Naive thymus-derived CD8-positive, alpha-beta T cell (primary cell): ENCODE measurements at places on chromosomes 4 and X. TPM values are rescaled to one million over a fixed set of nuclear protein-coding genes. Genes with fewer than 3 reads are reported as not detected.

ZNF732 gene
- total RNA-seq, result not detected

DNA sequence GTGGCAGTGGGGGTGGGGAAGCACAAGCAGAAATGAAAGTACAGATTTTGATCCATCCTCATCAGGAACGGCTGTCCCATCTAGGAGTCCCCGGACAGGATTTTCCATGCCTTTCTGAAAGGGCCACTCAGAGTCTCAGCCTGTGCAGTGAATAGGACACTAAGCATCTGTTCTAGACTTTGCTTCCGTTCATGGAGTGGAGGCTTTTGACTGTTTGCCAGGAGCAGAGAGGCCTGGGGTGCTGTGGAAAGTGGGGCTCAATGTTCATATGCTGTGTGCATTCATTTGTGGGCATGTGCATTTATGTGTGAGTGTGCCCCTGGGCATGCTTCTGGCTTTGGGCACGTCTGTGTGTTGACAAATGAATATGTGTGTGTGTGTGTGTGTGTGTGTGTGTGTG lies 25.6 kb upstream of the MAMLD1 start:
- no peak for DNase-seq

DNA sequence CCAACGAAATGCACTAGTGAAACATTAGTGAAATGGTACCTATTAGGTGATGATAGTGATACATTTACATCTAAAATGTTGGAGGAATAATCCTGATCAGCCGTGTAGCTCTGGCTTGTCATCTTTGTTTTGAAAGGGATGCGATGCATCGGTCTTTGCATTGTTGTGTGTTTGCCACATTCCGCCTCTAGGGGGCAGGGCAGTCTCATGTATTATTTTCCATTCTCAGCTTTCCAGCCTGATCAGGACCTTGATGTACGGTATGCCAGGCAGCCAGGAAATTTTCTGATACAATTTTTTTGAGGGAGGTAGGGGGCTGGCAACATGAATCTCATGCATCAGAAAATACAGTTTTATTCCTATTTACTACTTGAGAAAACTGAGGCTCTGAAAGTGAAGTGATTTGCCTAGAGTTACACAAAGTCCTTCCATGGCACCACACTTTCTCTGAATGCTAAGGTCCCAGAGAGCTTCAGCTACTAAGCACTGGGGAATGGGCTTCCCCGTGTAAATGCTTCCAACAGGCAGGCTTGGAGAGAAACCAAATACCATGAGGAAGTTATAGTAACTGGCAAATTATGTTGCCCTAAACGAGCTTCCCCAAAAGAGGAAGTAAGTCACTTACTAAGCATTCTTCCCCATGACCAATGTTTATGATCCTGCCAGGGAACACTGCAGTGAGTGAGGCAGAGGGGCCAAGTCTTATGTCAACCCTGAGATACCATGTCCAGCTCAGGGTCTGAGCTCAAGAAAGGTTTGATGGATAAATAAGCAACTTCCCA lies 31.8 kb upstream of the IQSEC2 start:
- peak; percentile 32 for DNase-seq

DNA sequence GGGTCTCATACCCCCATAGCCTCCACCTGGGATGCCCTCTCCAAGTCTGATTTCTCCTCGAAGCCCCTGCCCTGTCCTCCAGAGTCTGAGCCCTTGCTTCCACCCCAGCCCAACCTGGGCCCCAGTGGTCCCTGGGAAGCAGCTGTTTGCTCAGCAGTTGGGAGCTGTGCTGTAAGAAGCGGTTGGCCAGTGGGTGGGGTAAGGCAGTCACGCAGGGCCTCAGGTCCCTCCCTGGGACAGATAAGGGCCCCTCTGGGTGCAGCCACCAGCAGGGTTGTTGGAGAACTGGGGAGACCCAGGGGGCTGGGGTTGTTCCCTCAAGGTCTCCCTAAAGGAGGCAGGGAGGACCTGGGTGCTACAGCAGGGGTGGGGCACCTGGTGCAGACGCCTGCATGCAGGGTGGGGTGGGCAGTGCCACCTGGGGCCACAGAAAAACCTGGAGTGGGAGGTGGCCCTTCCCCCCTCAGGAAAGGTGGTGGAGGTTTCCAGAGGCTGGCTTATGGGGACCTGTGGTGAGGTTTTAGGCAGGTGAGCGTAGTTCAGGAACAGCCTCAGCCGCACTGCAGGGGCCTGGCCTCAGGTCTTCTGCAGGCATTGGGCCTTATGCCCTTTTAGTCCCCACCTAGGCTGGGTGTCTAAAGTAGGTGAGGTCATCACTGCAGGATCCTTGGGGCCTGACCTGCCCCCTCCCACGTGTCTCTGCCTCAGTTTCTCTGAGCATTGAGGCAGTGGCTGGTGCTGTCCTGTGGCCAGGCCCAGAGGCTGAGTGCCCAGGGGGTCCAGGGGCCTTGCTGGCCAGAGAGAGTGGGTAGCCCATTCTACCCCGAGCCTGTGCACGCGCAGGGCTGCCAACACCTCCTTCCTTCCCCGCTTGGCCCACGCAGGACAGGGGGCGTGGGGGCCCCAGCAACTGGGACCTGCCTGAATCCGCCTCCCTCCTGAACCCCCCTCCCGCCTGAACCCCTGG lies 3.1 kb upstream of the SLC26A1 start:
- no peak for DNase-seq

DNA sequence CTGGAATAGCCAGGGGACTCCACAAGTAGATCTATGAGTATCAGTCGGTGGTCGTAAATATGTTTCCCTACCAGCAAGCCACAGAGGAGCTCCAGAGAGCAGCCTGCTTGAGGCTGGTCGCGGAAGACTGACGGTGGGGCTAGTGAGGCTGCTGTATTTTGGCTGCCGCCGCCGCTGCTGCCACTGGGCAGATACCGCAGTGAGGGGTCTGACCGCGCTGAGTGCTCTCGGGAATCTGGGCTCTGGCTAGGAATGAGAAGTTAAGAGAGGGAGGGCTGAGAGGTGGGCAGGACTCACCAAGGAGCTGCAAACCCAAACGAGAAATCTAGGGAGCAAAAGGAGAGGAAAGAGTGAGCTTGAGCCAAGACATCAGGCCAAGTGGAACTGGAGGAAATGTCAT lies at the start of gene EXOC1L:
EXOC1L (plus strand) TSS at position 157 of the 400 bp plus-strand sequence; CDS start at position 394, 237 bp downstream.
- no peak for DNase-seq

DNA sequence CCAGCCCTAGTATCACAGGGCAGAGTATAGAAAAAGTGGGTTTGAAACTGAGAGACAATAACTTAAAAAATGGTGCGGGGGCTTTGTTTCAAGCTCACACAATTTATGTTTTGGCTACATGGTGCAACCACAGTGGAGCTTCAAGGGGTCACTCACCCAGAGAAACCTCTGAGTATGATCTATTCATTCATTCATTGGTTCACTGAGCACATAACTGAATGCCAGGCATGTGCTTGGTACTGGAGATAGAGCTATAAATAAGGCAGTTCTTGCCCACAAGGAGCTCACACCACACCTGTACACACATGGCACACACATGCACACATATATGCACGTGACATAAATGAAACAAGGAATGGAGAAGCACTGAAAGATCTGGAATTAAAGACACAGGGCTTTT lies 171.4 kb downstream of the NHS start:
- no peak for DNase-seq

SSX1 gene
- total RNA-seq, result not detected

CXorf49 gene
- total RNA-seq, result not detected

DNA sequence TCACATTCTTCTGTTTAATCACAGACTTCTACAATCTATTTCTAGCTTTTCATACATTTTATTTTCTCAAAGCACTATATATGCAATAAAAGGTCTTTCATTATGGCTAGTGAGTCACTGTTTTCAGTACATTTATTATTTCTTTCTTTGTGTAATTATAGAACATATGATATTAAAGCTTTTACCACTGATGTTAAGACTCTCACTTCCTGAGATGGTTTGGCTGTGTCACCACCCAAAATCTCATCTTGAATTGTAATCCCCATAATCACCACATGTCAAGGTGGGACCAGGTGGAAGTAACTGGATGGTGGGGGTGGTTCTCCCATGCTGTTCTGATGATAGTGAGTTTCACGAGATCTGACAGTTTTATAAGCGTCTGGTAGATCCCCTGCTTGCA lies 41.9 kb downstream of the UBA6 start:
- no peak for DNase-seq

ARHGAP6 gene
- total RNA-seq, result 0.22 TPM

F8A3 gene
- total RNA-seq, result 9.7 TPM

GRCh38 chrX:30228526-30228925 lies 1.9 kb upstream of the MAGEB3 start:
- no peak for DNase-seq

MCUB gene
- total RNA-seq, result 147 TPM

PPEF1 gene
- total RNA-seq, result 0.26 TPM

NDP gene
- total RNA-seq, result not detected

CTAG2 gene
- total RNA-seq, result 13.4 TPM

DNA sequence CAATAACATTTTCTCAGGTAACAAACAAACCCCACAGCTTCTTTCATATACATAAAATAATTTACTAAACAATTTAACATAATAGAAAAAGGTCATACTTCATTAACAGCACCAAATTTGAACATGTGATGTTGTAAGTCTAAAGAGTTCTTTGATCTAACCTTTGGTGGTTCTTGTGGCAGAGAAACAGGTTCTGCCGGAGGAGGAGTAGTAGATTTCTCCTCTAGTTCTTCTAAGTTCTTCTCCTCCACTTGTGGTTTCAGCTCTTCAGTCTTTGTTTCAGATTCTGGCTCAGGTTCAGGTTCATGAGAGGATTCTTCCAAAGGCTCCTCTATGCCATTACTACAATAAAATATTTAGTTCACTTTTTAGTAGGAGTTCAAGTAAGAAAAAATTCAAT lies 18.3 kb downstream of the G3BP2 start:
- peak; percentile 27 for DNase-seq

RIPPLY1 gene
- not detected for total RNA-seq

GRCh38 chr4:39559626-39560025 lies 32.4 kb upstream of the UGDH start:
- DNase-seq, result no peak

GRCh38 chr4:121582296-121582695 lies 114.5 kb downstream of the ANXA5 start:
- DNase-seq, result no peak

DNA sequence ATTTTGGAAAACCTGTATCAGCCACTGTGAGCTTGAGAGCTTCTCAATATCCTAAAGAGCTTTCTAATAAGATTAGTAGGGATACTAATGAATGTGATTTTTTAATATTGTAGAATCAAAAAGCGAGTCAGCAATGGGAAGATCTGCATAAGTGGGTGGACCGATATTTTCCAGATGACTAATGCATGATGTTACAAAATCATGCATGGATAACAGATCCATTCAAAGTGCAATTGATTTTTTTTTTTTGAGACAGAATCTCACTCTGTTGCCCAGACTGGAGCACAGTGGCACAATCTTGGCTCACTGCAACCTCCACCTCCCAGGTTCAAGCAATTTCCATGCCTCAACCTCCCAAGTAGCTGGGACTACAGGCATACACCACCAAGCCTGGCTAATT lies 7.3 kb upstream of the CLDN2 start:
- no peak for DNase-seq

DNA sequence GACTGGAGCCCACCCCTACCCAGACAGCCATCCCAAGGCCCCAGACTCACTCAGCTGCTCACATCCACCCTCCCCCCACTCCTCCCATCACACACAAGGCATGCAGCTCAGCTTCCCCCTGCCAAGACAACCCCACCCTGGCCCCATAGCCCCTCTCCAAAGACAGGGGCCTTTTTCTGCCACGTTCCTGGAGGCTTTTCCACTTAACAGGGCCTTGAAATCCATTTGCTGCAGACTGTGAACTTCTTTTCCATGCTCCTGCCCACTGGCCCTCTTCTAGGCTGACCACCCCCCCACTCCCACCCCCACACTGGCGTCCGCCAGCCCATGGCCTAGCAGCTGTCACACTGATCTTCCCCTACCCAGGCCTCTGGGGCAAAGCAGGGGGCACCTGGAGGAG lies 76.0 kb downstream of the PJA1 start:
- DNase-seq, result no peak
